ENCODE measurements at places on chromosomes 6 and 20.
A peak's percentile ranks its signal among the peaks of the same experiment; 100 is the strongest.

GRCh38 chr20:56843386-56843785, 214.3 kb downstream of the TFAP2C start:
- H3K36me3 ChIP-seq = no peaks in the 10 kb centered on the region
- no peak overlapping the region for H3K4me3 ChIP-seq
- H3K4me1 ChIP-seq = no peaks in the 10 kb centered on the region
- DNase-seq = no peak

- no peak overlapping the region for H3K4me3 ChIP-seq
- H3K4me1 ChIP-seq = peaks cover 65% of the 10 kb centered on the region
- no peaks in the 10 kb centered on the region for H3K27me3 ChIP-seq
- H3K36me3 ChIP-seq = no peaks in the 10 kb centered on the region
These were observed 40.2 kb downstream of the SASH1 start for GRCh38 chr6:148382861-148383260.

- peaks cover 6% of the 10 kb centered on the region for H3K27me3 ChIP-seq
- H3K27ac ChIP-seq = peak overlapping the region; percentile 59
- no peaks in the 10 kb centered on the region for H3K36me3 ChIP-seq
- DNase-seq = no peak
- H3K4me3 ChIP-seq = no peak overlapping the region
These were observed 153.8 kb downstream of the ERMARD start for GRCh38 chr6:169905041-169905807.

DNA sequence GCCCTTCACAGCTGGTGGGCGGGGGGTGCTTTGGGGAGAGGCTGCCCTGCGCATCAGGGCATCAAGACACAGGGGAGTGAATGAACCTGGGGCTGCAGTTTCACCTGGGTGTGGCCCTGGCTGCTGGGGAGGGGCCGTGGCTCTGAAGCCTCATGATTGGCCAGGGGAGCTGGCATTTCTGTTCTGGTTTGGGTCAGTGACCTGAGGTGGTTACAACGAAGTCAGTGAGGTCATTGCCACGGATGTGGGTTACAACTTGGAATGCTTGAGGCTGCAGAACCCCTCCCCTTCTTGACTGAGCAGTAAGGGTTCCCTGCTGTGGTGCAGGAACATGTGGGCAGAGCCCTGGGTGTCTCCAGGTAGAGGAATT, 3.0 kb downstream of the TCEA2 start:
- no peaks in the 10 kb centered on the region for H3K36me3 ChIP-seq
- H3K27me3 ChIP-seq = no peaks in the 10 kb centered on the region
- no peak for DNase-seq

DNA sequence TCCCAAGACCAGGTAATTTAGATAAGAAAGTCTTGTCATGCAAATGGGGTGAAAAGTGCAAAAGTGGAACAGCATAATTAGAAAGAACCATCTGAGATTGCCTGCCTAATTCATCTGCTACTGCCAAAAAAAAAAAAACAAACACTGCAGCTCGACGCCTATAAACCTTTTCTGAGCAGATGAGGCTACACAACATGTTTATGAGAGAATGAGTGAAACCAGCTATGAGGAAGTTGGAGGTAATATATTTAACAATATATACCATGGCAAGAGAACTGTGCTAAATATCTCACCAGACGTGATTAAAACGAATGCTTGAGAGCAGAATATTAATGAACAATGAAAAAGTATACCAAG, 50.0 kb downstream of the LAMA4 start:
- peaks cover 60% of the 10 kb centered on the region for H3K4me1 ChIP-seq
- no peak for DNase-seq
- peaks cover 84% of the 10 kb centered on the region for H3K36me3 ChIP-seq
- no peak overlapping the region for H3K4me3 ChIP-seq

DNA sequence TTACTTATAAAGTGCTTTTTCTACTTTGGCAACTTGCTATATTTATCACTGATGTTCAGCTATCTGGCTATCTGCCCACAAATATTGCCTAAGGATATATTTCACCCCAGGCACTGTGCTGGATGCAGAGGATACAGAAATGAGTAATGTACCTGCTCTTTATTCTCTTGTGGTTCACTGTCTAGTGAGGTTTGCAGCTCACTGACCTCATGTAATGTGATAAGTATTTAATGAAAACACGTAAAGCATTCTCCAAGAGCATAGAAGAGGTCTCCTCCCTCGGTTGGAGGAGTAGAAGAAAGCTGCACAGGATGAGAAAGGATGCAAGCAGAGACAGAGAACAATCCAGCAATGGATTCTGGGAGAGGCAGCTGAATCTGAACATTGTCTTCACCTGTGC, 610.7 kb downstream of the CBLN4 start:
- H3K27me3 ChIP-seq = no peaks in the 10 kb centered on the region
- no peak overlapping the region for H3K27ac ChIP-seq
- no peak overlapping the region for H3K4me3 ChIP-seq
- no peaks in the 10 kb centered on the region for H3K4me1 ChIP-seq
- H3K36me3 ChIP-seq = no peaks in the 10 kb centered on the region
- DNase-seq = no peak

- DNase-seq = no peak
- H3K27me3 ChIP-seq = no peaks in the 10 kb centered on the region
- no peak overlapping the region for H3K27ac ChIP-seq
- no peak overlapping the region for H3K4me3 ChIP-seq
- no peaks in the 10 kb centered on the region for H3K36me3 ChIP-seq
- H3K4me1 ChIP-seq = no peaks in the 10 kb centered on the region
These were observed 144.7 kb upstream of the UST start for GRCh38 chr6:148602136-148602535.
